MV-4-11 (cell line): ENCODE measurements at places on chromosomes 1 and 21.

DNA sequence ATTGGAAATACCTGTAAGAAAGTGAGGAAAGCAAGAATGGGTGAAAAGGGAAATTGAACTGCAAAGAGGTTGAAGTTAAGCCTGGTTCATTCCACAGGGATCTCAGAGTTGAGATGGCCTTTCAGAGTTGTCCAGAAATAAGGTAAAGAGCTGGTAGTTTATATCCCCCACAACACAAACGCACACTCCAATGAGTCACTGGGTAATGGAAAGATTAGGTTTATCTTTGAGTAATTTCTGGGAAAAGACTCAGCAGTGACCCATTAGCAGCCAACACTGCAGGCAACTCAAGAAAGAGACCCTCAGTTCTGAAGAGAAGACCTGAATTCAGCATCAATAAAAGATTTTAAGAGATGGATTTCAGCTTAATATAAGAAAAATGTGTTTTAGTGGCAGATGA is 485.5 kb downstream of the PTPRC start:
- DNase-seq, result no peak

DNA sequence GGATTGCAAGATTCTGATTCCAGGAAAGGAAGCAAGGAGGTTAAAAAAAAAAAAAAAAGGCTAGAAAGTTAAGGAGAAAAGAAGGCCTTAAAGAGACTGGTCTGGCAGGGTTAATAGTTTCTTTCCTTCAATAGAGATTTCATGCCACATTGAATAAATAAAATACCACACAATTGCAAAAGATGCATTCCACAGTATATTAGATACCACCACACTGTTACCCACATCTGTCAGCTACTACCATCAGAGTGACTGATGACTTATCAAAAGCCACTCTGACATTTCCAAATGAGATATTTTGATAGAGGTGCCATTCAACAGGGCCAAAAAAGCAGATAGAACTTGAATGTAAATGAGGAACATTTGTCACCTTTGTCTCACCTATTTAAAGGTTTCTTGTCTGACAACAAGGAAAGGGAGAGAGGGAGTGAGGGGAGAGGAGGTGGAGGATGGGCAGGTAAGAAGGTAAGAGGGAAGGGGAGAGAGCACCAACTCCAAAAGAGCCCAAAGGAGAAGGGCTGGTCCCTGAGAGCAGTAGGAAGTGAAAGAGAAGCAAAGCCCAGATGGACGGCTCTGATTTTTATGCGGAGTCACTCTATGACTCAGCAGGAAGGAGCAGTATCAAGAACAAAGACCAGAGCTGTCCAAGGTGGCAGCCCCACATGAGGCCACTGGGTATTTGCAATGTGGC is 38.3 kb downstream of the LRRN2 start:
- peak; percentile 79 for DNase-seq

DNA sequence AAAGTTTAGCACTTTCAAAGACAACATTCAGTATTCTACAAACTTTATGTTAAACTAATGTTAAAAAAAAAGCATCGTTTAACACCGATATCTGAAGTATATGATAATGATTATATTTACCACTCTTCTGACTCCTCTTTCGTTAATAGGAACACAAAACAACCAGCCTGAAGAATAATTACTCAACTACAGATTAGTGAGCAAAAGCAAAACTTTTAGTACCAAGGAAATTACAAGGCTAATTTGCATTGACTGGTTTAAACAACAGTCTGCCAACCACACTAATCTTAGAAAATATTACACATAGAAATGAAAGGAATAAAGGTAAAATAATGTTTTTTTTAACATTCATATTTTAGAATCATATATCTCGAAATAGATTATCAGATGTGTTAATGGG is 500.7 kb downstream of the LMO4 start:
- DNase-seq, result no peak

DNA sequence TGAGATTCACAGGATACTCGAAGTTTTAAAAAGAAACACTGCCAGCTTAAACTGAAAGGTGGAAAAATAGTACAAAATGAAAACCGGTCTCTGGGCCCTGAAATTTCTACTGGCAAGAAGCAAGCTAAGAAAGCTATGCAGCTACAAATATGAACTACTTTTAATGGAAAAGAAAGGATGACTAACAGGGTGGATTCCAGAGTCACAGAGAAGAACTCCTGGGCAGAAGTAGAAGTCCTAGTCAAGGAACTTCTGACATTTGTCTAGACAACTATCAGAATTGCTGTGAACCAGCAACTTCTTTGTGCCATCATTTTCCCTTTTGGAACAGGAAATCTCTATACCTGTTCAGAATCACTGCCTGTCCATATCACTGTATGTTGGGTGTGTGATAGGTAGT is 38.1 kb downstream of the CD160 start:
- no peak for DNase-seq

GRCh38 chr1:76425201-76426145 is 350.9 kb downstream of the ST6GALNAC3 start:
- peak; percentile 34 for DNase-seq

DNA sequence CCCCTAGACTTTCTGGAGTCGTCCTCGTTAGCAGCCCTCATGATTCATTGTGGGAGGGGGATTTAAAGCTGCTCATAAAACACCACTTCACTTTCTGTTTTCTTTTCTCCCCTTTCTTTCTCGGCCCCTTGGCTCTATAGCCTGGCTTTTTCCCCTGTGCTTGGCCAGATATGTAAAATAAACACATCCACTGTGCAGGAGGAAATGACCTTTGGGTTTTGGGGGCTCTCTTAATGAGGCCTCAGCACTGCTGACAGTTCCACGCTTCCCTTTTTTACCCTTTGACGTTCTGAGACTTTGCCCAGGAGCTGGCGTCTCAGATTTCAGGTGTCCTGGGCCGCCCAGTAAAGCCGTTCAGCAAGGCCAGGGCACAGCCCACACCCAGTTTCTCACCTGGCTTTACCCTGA is 65.7 kb downstream of the RUNX3 start:
- peak; percentile 46 for DNase-seq

DNA sequence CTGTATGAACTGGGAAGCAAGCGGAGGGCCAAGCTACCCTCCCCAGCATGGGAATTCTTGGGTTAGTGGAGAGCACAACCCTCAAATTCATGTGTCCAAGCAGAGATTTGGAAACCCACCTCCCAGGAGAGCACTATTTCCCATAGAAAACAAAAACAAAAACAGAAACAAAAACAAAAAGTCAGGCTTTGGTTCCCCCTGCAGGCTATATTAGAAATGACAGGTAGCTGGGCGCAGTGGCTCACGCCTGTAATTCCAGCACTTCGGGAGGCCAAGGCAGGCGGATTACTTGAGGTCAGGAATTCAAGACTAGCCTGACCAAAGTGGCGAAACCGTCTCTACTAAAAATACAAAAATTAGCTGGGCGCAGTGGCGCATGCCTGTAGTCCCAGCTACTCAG is 10.8 kb downstream of the MINDY1 start:
- peak; percentile 20 for DNase-seq

DNA sequence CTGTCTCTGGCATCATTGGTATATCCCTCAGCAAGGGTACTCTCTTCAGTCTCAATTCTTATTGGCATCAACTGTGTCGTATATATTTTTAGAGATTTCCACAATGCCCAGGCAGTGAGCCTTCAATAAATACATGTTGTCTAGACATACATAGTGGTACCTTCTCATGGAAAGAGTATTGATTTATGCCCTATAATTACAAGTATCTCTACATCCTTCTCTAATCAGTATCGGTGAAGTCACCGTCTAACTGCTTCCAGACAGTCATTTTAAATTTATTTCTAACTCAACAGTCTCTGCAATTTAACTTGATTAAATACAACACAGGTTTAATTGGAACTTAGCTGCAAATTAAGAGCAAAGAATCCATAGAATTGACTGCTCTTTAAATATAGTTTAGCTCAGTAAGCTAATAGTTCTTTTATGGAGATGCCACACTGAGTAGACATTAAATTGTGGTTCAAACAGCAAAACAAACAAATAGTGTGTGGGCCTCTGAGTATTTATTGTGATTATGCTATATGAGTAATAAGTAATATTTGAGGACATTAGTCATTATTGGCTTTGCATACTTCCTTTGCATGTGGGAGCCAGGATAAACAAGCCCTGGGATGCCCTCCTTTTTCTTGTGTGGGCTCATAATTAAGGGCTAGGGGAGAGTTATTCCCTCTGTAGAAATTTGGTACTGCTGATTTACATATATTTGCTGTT is 126.9 kb upstream of the DUSP10 start:
- no peak for DNase-seq

DNA sequence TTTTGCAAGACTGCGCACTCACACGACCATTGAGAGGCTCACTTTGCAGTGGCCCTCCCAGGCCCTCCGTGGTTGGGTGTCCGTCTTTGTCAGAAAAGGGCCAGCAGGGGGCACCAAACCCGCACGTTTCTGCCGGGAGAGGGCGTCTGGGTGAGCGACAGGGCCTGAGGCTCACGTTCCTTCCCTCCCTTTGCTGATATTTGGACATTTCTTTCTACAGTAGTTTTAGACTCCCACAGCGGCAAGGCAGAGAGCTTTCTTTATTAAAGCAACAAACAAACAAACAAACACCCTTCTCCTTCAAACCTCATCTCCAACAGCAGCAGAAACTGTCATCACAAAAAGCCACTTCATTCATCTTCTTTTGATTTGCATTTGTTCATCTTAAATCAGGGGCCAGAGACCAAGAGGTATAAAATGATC is 79.2 kb upstream of the WDR26 start:
- peak; percentile 71 for DNase-seq

GRCh38 chr1:61638296-61638695 is 86.6 kb downstream of the TM2D1 start:
- DNase-seq, result no peak

- DNase-seq, result no peak
Observed at GRCh38 chr1:161044535-161044907, 1.3 kb downstream of the USF1 start.

DNA sequence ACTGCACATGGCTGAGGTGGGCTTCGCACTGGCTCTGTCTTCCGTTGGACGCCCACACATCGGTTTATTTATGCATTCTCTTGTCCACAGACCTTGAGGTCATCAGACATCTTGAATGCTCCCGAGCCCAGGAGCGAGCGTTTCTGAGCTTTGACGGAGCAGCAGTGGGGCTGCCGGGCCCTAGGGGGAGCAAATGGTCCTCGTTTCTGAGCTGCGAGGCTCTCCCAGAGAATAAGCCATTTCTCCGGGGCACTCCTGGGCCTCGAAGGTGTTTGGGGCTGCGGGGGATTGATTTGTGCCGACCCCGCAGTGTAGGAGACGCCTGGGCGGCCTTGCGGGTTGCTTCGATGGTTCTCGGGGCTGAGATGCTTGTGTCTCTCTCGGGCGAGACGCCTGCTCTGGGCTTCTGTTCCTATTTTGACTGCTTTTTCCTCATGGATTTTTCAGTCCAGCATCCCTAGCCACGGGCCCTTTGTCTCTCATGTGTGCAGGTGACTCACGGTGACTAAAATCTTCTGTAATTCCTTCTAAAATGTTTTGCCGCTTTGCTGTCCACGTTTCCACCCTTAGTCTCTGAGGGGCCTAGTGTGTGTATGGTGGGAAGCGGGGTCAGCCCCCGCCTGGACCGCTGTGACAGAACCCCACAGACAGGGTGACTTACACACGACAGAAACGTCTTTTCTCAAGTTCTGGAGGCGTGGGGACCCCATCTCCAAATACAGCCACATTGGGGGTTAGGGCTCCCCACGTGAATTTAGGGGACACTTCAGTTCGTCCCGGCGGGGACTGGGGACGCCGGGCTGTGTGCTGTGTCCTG is 62.1 kb downstream of the FAAP20 start:
- DNase-seq, result no peak

GRCh38 chr1:210151052-210151672 is 81.4 kb upstream of the SERTAD4 start:
- DNase-seq, result no peak

GRCh38 chr21:34807146-34807880 is 138.5 kb downstream of the CLIC6 start:
- DNase-seq, result peak; percentile 51

DNA sequence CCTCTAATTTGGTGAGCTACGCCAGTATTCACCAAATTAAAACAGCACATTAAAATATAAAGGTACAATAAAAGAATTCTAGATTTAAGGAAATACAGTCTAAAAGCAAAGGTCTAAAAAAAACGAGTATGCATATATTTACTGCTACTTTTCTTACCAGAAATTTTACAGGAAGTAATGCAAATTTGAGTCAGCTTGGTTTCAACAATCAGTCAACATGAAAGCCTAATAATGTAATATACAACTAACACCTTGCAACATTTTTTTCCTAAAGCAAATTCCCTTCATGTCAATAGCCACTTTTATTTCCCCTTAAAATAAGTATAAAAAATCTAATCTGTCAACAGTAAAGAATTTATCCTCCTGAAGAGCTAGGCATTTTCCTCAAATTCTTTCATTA is 11.9 kb downstream of the PTP4A2 start:
- no peak for DNase-seq

GRCh38 chr1:214476229-214476985 is 75.0 kb downstream of the PTPN14 start:
- no peak for DNase-seq

GRCh38 chr1:241485145-241485544 is 34.4 kb downstream of the FH start:
- DNase-seq, result no peak

DNA sequence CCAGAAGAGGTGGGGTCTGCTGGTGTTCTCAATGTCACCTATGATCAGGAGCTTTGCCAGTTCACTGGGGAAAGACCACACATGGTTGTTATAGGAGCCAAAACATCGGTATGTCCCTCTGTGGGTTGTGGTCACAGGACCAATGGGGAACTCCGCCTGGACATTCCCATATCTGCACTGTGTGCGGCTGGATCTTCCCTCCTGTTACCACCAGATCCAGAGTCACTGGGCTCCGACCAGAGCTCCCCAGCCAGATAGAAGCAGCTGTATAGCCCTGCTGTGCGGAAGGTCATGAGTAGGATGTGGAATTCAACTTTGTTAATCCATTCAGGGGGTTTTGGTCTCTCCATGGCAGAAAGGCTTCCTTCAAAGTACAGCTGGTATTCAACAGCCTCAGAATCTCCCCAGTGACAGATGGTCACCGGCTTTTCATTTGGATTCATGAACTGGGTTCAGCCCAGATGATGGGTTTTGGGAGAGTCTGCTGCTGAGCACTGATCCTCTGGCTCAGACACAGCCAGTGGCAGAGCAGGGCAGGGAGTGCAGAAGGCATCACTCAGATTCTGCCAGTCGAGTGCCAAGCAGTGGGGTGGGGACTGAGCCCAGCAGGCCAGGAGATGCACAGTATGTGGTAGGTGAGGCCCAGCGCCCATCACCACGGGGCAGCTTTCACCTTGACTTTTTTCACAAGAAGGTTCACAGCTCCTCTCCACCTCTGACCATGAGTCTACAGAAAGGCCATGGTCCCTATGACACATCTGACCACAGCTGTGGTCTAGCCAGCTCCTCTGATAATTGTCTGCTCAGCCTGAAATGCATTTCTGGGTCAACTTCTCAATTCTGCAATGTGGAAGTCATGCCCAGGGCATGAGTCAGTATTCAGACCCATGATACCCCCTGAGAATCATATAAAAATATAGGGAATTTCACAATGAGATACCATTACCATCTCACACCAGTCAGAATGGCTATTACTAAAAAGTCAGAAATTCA is 2.9 kb upstream of the SHCBP1L start:
- peak; percentile 85 for DNase-seq

DNA sequence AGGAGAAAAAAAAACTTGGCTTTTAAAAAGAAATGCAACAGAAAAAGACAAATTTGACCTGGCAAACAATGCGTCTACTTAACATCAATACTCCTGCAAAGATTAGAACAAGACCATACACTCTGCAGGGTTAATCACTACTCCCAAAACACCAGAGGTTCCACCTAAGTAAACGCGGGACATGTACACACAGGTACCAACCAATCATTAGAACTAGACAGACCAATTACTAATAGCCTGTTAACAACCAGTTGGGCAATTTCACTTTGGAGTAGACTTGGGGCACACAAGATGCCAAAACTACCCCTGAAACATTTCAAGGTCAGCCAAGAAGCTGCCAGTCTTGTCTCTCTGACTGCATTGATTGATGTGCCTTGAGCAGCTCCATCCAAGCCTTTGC is 125.8 kb downstream of the RRAGC start:
- no peak for DNase-seq
